ENCODE measurements at places on chromosomes 2 and 18.

- no peak for DNase-seq
Measured at GRCh38 chr2:130911482-130911881, 74.8 kb downstream of the ARHGEF4 start.

GRCh38 chr18:3541549-3542386, 91.8 kb downstream of the TGIF1 start:
- DNase-seq: no peak

- DNase-seq: no peak
Measured at GRCh38 chr18:55504808-55505207, 83.2 kb downstream of the TCF4 start.

- DNase-seq: no peak
Measured at GRCh38 chr2:32452338-32453064, 95.7 kb downstream of the BIRC6 start.

- DNase-seq: no peak
Measured at GRCh38 chr2:22855761-22856184, 529.2 kb upstream of the KLHL29 start.

- DNase-seq: no peak
Measured at GRCh38 chr2:138267161-138267901, 234.2 kb upstream of the SPOPL start.

GRCh38 chr2:24181849-24182248, 7.0 kb downstream of the FAM228A start:
- DNase-seq: no peak

DNA sequence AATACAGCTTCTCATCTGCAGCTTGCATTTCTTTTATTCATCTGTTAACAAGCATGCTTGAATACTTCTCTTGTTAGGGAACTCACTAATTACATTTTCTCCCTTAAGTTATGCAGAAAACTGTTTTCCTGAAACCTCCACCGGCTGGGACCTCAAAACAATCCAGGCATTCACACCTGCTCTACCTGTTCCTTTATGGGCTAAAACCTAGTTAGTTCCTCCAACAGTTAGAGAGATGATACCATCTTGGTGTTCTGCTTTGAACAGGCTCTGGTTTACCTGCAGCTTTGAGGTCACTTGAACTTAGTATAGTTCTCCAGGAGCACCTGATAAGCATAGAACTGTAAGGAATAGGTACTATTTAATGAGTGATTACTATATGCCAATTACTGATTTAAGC, 6.1 kb downstream of the PLEK start:
- DNase-seq: no peak

- no peak for DNase-seq
Measured at GRCh38 chr2:144201126-144201525, 318.8 kb downstream of the ZEB2 start.

GRCh38 chr2:39506215-39506614, 69.1 kb upstream of the MAP4K3 start:
- no peak for DNase-seq

GRCh38 chr18:46418663-46419260, 238.3 kb downstream of the LOXHD1 start:
- no peak for DNase-seq

DNA sequence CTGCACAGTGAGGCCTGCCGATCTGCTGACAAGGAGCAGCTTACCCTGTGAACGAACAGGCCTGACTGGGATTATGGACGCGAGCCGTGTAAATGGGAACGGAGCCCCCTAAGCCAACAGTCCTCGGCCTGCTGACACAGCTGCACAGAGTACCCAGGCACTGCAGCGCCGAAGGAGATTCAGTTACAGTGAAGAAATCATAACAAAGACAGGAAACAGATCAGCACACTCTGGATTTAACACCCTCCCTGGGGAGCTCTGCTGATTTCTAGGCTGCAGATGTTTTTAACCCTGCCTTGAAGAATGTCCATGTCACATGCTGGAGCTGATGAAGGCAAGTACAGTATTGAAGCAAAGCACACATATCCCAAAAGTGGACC, 43.4 kb downstream of the COLEC12 start:
- DNase-seq: peak; percentile 27

- DNase-seq: no peak
Measured at GRCh38 chr2:174967691-174968260, 37.4 kb downstream of the CHN1 start.

- DNase-seq: no peak
Measured at GRCh38 chr2:199452260-199452990, 5.3 kb downstream of the SATB2 start.

- DNase-seq: peak; percentile 8
Measured at GRCh38 chr18:68662754-68663153, 52.2 kb downstream of the TMX3 start.

GRCh38 chr2:219205981-219206327, 628 bp upstream of the ZFAND2B start:
- no peak for DNase-seq

DNA sequence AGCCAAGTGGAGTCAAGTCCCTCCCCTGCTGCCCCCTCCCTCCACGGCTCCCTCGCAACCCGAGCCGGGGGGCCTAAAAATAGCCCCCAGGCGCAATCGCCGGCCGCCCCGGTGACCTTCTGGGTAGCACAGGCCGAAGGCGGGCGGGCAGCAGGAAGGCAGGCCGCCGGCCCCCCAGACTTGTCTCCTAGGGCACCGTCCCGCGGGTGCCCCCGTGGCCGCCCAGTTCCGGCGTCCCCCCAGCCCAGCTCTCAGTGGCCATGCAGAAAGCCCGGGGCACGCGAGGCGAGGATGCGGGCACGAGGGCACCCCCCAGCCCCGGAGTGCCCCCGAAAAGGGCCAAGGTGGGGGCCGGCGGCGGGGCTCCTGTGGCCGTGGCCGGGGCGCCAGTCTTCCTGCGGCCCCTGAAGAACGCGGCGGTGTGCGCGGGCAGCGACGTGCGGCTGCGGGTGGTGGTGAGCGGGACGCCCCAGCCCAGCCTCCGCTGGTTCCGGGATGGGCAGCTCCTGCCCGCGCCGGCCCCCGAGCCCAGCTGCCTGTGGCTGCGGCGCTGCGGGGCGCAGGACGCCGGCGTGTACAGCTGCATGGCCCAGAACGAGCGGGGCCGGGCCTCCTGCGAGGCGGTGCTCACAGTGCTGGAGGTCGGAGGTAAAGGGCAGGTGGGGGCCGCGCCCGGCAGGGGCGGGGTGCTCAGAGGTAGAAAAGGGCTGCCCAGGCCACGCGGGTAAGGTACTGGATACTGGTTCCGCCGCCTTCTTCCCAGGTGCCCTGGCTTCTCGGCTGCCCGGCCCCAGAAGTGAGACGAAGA, at the start of gene SPEG:
TSS of gene SPEG (plus strand) at position 126 of the 808 bp plus-strand sequence. CDS start at position 261, 135 bp downstream.
- DNase-seq: no peak

GRCh38 chr2:242058116-242058680, 188.7 kb downstream of the RTP5 start:
- DNase-seq: no peak

DNA sequence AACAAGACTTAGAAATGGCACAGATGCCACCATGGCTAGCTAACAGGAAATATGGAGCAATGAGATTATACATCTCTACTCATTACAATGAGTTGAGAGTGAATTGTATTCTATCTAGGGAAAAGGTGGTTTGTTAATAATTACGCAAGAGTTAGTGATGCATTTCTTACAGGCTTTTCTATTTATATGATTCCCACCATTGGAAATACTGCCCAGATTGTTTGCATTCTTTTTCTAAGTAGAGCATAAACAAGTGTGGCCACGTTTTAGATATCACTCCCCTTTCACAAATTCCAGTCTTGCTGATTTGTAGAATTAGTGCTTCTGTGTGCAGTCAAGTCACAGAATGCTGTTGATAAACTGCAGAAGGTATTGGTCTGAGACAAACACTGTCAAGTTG, 56.6 kb downstream of the ZNF804A start:
- DNase-seq: no peak

- no peak for DNase-seq
Measured at GRCh38 chr2:134175834-134176233, 78.0 kb upstream of the MGAT5 start.

GRCh38 chr2:56099963-56100362, 83.8 kb upstream of the CCDC85A start:
- no peak for DNase-seq

- DNase-seq: no peak
Measured at GRCh38 chr2:137221797-137222492, 456.6 kb downstream of the THSD7B start.

- DNase-seq: no peak
Measured at GRCh38 chr2:74915743-74916142, 42.7 kb upstream of the POLE4 start.
